Brain (organoid and tissue), 16 donors: ENCODE measurements at places on chromosomes 7 and 10.

- DNase-seq = no peak
Measured at GRCh38 chr7:94943134-94943533, 35.7 kb downstream of the PPP1R9A start.

GRCh38 chr10:47027108-47027783 is 116.0 kb downstream of the PTPN20 start:
- DNase-seq = no peak

DNA sequence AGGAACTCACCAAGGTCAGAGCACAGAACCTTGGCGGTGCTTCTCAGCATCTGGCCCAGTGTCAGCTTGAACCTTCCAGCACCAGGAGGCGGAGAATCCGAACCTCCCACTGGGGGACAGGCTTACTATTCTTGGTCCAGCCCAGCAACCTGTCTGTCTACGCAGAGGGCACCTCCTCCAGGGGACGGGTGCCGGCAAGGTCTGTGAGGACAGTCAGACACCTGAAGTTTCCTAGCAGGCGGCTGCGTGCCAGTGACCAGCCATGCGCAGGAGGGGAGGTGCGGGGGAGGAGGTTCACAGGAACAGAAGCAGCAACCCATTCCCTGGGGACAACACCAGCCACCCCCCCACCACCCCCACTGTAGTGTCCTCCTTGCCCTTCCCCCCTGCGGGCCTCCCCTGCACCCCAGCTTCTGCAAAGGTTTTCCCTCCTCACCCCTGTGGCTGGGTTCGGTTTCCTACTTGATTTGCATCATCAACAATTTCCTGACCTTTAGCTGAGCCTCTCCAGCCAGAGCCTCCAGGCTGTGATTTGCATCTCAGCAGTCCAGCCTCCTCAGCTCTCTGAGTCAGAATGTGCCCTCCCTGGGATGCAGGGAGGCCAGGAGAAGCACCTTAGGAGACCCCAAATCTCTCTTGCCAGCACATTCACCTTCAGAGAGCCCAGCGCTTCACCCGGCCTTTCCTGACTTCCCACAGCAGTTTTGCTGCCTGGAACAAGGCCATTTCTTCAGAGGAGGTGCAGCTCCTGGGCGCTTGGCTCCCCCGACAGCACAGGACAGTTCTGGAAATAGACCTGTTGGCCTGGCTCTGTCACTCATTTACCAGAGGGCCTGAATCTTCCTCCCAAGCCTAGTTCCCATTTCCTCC is 107.5 kb upstream of the NPS start:
- no peak for DNase-seq

DNA sequence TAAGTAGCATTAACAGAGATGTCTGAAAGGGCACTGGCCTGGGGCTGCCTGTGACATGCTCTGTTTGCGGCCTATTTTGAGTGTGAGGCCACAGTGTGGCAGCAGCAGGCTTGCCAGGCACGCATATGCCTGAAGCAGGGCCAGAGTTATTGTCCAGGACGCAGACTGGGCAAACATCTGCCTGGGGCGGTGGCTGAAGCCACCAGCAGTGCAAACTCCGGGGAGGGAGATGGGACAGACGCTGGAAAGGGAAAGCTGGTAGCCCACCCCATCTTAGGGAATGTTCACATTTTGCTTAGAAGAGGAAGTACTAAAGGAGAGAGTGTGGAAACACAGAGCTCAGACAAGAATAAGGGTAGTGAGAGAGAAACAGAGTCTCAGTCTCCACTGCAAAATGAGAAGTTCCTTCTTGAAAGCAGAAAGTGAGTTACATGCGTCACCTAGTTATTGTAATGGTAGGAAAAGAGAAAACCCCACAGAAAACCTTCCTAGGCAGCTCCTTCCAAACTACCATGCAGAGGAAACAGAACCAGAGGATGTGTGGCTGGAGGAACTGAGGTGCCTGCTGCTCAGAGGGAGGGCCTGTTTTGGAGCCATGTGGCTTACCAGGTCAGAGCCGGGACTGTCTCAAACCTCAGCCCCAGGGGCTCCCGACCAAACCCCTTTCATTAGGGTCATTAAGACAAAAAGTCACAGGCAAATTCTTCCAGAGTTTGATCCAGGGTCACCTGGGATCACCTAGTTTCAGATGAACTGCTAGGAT is 14.5 kb downstream of the AKR1B1 start:
- no peak for DNase-seq

DNA sequence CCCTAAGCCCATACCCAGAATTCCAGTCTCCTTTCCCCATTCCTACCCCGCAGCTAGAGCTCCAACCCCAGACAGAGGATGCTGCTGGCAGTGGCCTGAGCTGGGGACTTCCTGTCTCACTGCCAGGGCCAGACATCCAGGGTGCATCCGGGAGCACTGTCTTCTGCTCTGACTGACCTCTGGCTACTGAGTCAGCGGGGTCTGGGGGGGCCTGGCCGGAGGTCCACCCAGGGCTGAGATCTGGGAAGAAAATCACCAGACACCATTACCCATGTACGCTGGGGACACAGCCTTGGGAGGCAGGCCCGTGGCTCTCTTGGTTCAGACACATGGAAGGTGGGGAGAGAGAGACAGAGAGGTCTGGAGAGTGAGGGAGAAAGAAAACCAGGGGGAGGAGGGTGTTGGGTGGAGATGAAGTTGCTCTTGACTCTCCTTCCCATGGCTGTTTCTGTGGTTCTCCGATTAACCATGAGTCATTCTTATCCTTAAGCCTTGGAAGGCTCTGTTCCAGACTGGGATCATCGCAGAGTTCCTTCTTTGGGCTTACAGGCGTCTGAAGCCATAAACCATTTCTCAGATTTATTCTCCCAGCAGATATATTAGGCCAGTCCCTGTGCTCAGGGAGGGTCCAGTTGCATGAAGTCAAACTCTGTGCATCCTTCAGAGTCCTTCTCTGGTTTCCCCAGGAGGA is 23.6 kb downstream of the TSPAN15 start:
- no peak for DNase-seq

GRCh38 chr7:101428093-101428866 is 65.6 kb downstream of the COL26A1 start:
- no peak for DNase-seq

- DNase-seq = no peak
Measured at GRCh38 chr10:29394321-29394932, 105.6 kb downstream of the LYZL1 start.

- no peak for DNase-seq
Measured at GRCh38 chr7:137664846-137665245, 181.9 kb downstream of the DGKI start.
